ENCODE measurements at places on chromosomes 1 and 21.

GRCh38 chr1:25875154-25875855 lies at the start of gene PAQR7:
TSS of gene PAQR7 (minus strand) at chr1:25875708. CDS start at chr1:25863839, 11,869 bp downstream.
- peak; percentile 91 for DNase-seq

GRCh38 chr1:222047366-222047765 lies 305.5 kb upstream of the DUSP10 start:
- no peak for DNase-seq

GRCh38 chr1:157008502-157008901 lies 37.0 kb downstream of the ARHGEF11 start:
- DNase-seq = no peak

GRCh38 chr1:212228591-212229119 lies 56.6 kb upstream of the PPP2R5A start:
- DNase-seq = no peak

- no peak for DNase-seq
Observed at GRCh38 chr1:11924334-11925195, 1.7 kb downstream of the KIAA2013 start.

GRCh38 chr1:226942392-226942791 lies 2.3 kb downstream of the COQ8A start:
- peak; percentile 29 for DNase-seq

GRCh38 chr1:61782771-61783170 lies 40.5 kb downstream of the PATJ start:
- no peak for DNase-seq

DNA sequence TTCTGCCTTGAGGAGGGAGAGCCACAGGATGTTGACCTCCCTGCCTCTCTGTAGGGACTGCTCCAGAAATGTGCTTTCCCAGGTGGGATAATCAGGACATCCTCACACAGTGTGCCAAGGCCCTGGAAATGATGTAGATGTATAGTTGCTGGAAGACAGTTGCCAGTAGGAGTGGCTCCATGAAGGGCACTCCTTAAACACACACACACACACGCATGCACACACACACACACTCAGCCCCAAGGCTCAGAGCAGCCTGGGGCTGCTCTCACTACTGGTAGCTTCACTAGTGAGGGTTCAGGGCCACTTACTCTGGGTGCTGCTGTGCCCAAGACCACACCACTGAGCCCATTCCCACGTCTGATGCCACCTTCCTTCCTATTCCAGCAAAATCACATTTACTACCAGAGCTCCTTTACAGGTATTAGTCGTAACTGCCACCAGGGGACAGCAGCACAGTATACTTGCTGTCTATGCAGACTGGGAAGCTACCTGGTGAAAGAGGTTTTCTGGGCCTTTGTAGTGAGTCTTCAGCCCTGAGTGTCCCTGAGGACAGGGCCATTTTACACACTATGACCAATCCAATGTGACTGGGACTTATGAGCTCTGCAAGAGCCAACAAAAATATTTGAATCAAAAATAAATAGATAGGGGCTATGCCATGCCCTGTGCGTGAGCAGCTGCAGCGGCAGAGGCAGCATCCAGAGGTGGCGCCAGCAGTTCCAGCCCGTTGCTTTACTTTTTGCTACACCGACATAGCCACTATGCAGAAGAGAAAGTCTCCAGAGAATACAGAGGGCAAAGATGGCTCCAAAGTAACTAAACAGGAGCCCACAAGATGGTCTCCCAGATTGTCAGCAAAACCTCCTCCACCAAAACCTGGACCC lies 15.0 kb downstream of the CRNN start:
- DNase-seq = no peak
